ENCODE measurements at places on chromosomes 5 and 9.

GRCh38 chr5:39599721-39600431 is 175.1 kb upstream of the DAB2 start:
- DNase-seq: peak; percentile 7

- DNase-seq: peak; percentile 55
Observed at GRCh38 chr5:120655828-120656435, 191.8 kb downstream of the PRR16 start.

DNA sequence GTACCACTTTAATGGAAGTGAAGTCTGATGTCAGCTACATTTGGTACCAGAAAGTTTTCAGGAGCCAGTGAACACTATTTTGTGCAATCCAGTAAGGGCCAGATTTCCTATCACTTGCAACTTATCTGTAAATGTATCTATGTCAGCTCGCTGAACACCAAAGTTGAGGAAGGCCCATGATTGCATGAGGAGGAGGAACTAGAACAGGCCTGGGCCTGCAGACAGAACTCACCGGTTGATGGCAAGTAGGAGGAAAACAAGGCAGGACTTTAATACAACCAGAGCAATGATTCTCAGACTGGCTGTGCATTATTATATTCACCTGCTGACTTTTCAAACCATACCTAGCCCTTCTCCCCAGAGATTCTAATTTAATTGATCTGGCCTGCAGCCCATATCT is 540.2 kb downstream of the CETN3 start:
- no peak for DNase-seq

GRCh38 chr5:133763744-133764143 is 151.4 kb upstream of the FSTL4 start:
- DNase-seq: peak; percentile 4

GRCh38 chr5:38660194-38660668 is 103.8 kb upstream of the LIFR start:
- DNase-seq: no peak

- no peak for DNase-seq
Observed at GRCh38 chr5:116378777-116379121, 195.9 kb downstream of the SEMA6A start.

DNA sequence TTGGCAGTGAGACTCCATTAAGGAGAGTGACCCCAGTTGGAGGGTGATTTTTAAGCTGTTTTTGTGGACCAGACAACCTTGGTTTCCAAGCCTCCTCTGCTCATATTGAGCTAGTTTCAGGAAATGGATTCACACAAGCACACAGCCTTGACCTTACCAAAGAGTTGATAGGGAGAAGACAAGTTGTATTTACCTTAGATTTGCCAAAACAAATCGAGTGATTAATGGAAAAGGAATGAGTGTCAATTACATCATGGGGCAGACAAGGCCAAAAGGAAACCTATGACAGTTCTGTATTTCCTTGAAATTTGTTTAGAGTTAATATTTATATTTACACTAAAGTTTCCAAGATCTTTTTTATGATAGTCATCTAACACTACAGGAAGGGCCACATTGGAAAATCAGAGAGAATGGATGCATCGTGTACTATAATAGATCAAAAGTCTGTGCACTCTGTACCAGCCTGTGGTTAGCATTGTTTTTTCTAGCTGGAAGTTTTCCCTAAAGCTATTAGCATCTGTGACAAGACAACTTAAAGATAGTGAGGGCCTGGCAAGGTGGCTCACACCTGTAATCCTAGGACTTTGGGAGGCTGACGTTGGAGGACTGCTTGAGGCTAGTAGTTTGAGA is 86.0 kb upstream of the FER start:
- DNase-seq: peak; percentile 29

DNA sequence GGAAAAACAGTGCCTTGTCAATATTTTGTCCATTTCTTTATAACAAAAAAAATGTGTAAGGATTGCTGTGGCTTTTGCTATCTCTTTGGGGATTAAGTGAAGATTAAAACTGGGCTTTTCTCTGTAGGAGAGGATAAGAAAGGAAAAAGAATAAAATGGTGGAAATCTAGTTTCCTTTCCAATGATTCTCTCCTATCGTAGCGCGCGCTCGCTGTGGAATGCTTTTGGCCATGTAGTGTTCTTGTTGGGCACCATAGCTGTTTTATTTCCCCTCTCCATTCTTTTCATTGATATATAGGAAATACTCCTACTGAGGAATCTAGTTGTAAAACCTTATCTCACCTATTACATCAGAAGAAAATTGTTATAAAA is 1.5 kb downstream of the STXBP1 start:
- DNase-seq: peak; percentile 17
